ENCODE measurements at places on chromosomes 6 and 20.

DNA sequence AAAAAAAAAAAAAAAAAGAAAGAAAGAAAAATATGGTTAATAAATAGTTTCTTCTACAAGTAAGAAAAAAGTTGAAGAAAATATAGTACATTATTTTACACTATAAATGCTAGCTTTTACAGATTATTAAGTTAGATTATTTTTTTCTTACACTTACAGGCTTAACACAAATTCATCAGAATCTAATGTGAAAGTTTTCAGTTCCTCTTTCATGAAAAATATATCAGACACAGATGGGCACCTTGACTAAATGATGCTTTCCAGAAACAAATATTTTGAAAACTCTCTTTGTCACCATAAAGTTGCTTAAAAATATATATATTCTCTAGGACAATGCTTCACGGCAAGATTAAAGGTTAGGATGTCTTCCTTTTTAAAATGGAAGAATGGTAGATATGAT is 321.8 kb upstream of the HSF2 start:
- DNase-seq, result no peak

GRCh38 chr6:43798688-43799444 is 28.9 kb downstream of the VEGFA start:
- peak; percentile 99 for DNase-seq

- DNase-seq, result no peak
Measured at GRCh38 chr20:23629542-23630391, 8.0 kb downstream of the CST3 start.

GRCh38 chr6:12748815-12749521 is 32.4 kb downstream of the PHACTR1 start:
- DNase-seq, result peak; percentile 54

DNA sequence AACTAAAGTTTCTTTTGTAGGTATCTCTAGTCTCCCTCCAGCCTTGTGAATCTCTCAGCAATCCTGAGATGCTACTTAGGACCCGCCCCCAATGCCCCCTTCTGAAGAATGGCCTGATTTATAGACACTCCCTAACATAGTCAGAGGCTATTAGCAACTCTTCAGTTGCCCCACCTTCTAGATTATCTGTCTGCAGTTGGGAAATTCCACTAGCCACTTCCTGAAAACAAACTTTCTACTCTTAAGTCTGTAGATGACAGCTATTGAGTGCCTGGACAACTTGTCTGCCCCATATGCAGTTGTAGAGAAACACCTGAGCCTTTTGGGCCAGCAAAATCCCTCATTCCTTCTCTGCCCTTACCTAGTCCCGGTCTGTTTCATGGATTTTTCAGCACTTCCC is 188.2 kb upstream of the PREP start:
- DNase-seq, result peak; percentile 83

GRCh38 chr6:113405326-113406047 is 451.7 kb upstream of the MARCKS start:
- DNase-seq, result no peak

GRCh38 chr20:43096931-43097260 is 92.8 kb downstream of the PTPRT start:
- DNase-seq, result no peak

GRCh38 chr6:166203003-166203640 is 35.5 kb upstream of the TBXT start:
- no peak for DNase-seq

- DNase-seq, result no peak
Measured at GRCh38 chr6:1716396-1716795, 106.7 kb downstream of the FOXC1 start.

- no peak for DNase-seq
Measured at GRCh38 chr6:44989391-44989790, 338.7 kb upstream of the RUNX2 start.

GRCh38 chr6:34986845-34987246 is 97.8 kb downstream of the ANKS1A start:
- peak; percentile 80 for DNase-seq

All from islet precursor cell (in vitro differentiated cells).